Stimulated activated CD8-positive, alpha-beta memory T cell treated with anti-CD3 and anti-CD28 coated beads, Interleukin-15, amount 100 ng/mL, for 24 hours (primary cell): ENCODE measurements at places on chromosomes 7 and 10.

DNA sequence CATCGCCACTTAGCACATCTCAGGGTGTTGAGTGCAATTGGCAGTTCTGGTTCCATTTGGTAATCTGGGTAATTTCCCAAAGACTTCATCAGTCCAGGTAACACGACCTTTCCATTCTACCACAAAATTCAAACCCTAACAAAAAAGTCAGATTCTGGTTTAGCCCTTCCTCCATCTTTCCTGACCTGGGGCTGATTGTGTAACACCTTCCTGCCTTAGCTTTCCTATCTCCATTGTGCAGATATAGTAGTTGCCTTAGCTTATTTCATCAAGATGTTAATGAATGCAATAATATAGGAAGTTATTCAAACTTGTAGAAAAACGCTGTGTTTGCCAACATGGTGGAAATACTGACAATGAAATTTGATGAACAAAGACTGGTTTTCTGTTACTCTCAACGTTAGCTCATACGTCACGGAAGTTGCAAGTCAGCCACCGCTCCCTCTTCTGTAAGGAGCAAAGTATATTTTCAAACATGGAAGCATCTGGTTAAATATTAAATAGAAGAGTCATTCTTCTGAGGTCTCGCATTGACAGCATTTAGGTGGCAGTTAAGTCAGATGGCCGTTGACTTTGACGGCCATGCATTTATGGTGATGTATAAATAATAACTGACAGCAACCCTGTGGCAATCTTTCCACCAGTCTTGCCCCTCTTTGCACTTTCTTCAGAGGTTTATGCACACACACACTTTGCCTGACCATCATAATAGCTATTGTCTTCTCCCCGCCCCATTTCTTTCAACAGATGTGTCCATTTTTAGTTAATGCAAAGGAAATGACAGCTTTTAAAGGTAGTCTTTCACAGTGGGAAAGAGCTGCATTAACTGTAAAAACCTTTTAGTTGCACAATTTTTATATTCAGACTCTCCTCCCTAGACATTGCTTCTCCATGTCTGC is 205.1 kb upstream of the BMPER start:
- DNase-seq, result no peak

- no peak for DNase-seq
These were observed 24.5 kb downstream of the STEAP1 start for GRCh38 chr7:90178679-90179278.

GRCh38 chr10:64159910-64160872 is 639.0 kb downstream of the REEP3 start:
- no peak for DNase-seq

DNA sequence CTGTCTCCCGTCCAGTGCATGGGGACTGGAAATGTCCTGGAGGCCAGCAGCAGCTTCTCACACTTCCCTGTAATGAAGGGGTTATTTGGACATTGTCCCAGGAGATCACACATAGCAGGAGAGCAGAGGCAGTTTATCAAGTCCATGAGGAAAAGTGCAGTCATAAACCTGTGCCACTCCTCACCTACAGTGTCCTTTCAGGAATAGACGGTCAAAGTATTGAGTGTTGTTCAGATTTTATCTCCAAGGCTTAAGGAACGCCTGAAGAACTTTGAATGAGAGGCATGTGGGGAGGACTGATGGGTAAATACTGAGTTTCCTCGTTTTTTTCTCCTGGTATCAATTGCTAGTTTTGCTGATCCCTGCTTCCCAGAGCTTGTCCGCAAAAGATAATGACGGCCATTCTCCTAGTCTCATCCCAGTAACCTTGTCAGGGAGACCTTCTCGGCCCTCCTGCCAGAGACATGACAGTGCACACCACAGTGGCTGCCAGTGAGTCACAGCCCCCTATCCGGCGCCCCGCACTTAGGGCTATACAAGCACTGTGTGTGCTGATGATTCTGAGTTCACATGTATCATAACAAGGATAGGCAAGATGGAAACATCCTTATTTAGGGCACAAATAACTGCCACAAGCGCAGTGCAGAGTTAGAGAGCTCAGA is 495.5 kb upstream of the MGMT start:
- no peak for DNase-seq

GRCh38 chr10:86327954-86328725 is 38.5 kb downstream of the GRID1 start:
- DNase-seq, result no peak

GRCh38 chr10:43218206-43218950 is 48.5 kb downstream of the RASGEF1A start:
- no peak for DNase-seq

- no peak for DNase-seq
These were observed 155.9 kb downstream of the CDK14 start for GRCh38 chr7:90752051-90752450.

DNA sequence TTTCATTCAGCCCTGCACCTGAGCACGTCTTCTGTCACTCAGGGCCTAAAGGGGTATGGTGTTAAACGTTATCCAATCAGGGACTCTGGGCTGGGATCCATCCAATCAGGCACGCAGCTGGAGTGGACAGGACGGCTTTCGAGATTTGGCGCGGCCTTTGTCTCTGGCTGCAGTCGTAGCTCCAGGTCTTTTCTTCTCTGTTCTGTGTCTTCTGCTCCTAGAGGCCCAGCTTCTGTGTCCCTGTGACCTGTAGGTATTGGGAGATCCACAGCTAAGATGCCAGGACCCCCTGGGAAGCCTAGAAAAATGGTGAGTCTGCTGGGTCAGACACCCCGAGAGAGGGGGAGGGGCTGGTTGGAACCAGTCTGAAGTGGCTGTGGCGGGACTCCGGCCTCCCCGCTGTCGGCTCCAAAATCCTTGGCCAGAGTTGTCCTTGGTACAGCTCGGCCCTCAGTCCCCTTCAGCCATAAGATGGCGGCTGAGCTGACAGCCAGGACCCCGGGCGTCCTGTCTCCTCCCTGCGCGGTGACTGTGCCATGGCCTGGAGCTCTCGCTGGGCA is 11.7 kb upstream of the ZNF680 start:
- DNase-seq, result no peak
